ENCODE measurements at places on chromosomes 2 and 18.

DNA sequence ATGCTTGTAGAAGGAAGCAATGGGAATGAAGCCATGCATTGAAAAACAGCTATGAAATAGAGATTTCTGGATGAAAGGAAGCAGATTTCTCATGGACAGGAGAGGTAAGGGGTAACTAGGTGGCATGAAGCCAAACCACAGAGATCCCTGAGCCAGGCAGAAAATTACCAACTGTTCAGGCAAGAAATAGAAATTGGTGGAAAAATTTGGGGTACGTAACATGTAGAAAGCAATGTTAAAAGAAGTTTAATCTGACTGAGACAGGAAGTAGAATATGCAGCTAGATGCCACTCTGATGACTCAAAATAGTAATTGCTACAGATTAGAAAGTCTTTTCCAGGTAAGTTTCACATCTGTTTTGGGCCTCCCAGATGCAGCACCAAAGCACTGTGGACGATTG lies 928.5 kb upstream of the CELF4 start:
- no peak for DNase-seq

DNA sequence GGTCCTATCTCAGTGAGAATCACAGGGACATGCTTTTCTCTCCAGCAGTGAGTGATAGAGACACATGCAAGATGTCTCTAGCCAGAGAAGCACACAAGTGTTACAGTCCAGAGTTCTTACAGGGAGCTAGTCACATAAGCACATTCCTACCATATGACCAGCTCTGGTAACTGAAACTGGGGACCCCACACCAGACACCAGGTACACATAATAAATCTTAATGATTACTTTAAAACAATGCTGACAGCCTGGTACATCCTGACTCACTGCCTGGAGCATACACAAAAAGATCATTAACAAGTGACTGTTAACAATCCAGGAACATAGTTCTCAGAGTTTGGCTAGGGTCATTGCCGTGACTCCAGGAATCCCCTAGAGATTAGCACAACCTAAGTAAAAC lies 53.6 kb downstream of the GALNT1 start:
- DNase-seq: no peak

- no peak for DNase-seq
Observed at GRCh38 chr18:38759457-38759856, 1193.9 kb upstream of the CELF4 start.

- DNase-seq: no peak
Observed at GRCh38 chr2:134276381-134277172, 22.7 kb downstream of the MGAT5 start.

GRCh38 chr2:163205589-163206254 lies 367.2 kb upstream of the KCNH7 start:
- no peak for DNase-seq

- no peak for DNase-seq
Observed at GRCh38 chr2:57759131-57759530, 287.5 kb upstream of the VRK2 start.

GRCh38 chr2:10494351-10495066 lies 46.4 kb upstream of the ODC1 start:
- no peak for DNase-seq

GRCh38 chr2:236969767-236970655 lies 115.7 kb upstream of the COPS8 start:
- no peak for DNase-seq

- no peak for DNase-seq
Observed at GRCh38 chr2:73914667-73915066, 12.0 kb upstream of the DGUOK start.

Measured in endothelial cell (in vitro differentiated cells).